ENCODE measurements at places on chromosomes 6 and 20.

- DNase-seq, result no peak
Measured at GRCh38 chr6:110255211-110255750, 75.1 kb downstream of the CDC40 start.

- no peak for DNase-seq
Measured at GRCh38 chr6:149445095-149445466, 39.7 kb downstream of the ZC3H12D start.

DNA sequence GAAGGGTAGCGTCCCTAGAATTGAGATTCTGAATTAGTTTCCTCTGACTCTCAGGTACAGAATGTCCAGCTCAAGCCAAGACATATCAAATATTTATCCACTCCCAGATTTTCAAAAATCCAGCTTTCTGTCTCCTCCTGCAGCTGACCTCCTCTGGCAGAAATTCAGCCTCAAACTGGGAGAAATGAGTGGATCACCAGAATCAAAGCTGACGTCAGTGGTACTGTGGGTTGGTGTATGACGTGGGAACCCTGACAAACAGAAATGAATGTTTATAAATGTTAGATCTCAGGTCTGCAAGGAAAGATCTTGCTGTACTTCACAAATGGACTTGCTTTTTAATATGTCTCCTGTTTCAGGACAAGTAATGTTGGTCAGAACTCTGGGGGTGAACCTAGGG lies 595.0 kb downstream of the PTPRT start:
- DNase-seq, result no peak

DNA sequence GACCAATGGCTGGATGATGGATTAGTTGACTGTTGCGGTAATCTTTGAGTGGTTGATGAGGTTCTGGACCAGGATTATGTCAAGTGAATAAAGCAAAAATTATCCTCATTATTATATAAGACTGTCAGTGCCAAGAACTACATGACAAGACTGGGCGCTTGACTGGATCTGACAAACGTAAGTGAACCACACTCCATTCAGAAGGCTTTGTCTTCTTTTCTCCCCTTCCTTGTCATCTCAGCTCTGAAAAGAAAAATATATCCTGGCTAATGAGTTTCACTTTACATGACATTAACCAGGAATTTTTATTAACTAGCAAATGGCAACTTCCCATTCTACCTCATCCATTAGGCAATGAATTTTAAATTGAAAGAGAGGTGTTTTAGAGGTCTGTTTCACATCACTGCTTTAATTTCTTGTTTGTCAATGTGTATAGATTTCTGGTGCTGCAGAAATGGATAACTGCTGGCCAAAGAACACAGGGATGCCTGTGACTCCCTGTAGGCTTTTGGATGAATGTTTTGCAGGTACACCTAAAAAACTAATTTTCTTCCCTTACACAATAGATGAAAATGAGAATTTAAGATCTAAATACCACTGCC lies 150.1 kb downstream of the ELOVL4 start:
- DNase-seq, result no peak

GRCh38 chr6:21633511-21634109 lies 40.1 kb downstream of the SOX4 start:
- no peak for DNase-seq

DNA sequence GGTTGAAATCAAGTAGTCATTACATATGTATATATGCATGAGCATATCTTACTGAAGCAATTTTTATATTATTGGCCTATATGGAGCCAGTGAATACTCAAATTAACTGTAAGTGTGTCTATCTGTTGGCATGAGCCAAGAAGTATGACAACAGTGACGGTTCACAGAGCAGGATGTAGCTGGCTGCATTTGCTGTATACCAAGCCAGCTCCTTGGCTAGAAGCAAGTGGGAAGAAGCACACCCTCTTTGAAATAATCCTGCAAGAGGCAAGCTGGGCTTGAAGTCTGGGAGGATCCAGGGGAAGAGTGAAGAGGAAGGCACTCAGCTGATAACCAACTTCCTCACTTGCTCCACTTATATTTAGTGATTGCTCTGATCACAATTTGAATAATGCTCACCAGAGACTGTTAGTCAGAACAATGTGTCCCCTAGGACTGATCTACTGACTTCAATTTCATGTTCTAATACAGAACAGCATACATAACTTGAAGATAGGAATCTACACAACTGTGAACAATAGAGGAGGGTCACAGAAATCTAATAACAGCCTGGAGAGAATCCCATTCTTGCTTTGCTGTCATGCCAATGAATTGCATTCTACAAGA lies 497.3 kb downstream of the PRKN start:
- DNase-seq, result no peak

- DNase-seq, result no peak
Measured at GRCh38 chr6:14174226-14174625, 56.7 kb downstream of the CD83 start.

GRCh38 chr20:40702504-40702903 lies 13.5 kb upstream of the MAFB start:
- no peak for DNase-seq

- DNase-seq, result no peak
Measured at GRCh38 chr6:36386495-36387439, 702 bp downstream of the ETV7 start.

DNA sequence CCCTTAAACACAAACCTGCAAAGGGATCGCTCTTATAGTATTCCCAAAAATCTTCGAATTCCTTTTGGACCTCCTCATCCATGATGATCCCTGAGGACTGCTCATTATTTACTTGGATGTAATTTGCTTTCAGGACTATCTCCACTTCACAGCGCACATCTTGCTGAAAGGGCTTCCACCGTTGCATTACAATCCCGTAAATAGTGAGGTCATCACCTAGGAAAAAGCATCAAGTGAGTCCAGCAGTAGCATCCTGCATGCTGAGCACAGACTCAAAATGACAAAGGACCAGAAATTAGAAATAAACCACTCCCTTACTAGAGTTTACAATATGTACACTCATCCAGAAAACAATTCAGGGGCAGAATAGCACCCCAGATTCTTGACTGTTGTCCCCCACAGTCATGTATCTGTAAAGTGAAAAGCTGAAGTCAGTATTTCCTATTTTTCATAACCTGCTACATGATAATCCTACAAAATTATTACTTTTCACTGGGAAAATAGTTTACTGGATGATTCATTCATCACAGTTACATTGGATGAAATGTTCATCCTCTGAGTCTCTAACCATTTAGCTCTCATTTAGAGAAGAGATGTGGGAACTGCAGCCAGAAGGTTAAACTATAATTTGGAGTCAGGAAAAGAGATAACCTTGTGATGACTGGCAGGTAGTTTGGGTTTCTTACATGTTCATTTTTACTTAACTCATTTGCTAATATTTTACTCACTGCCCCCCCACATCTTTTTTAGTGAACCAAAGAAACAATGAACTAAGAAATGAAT lies 17.2 kb downstream of the MCM9 start:
- no peak for DNase-seq

DNA sequence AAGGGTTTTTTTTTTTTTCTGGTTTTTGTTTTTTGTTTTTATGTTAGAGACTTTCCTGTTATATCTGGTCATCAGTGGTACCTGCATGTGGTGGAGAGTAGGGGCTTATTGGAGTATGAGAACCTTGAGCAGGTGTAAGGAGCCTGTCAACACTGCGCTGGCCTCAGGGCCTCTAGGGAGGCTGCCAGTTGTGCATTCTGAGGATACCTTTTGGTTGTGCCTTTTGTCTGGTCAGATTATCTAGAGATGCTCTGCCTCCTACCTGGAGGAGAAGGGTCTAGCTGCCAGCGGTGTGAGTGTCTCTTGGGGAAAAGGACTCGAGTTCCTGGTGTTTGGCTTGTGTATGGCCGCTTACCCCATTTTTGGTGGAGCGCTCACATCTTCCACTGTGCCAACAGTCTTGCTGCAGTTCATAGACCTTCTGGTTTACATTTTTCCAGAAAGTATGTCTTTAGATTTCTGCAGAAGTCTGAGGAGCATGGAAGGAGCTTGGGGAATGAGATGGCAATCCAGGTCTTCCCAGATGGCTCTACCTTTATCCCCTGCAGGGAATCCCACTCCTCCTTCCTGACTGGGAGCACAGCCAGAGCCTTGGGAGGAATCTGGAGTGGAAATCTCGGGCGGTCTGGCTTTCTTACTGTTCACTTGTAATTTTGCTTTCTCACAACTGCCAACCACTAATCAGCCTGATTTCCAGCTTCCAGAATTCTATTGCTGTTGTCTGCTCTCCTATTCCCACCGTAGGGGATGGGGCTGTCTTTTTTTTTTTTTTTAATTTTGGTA lies 49.9 kb downstream of the PTPN1 start:
- DNase-seq, result no peak

All from stimulated activated CD8-positive, alpha-beta memory T cell treated with anti-CD3 and anti-CD28 coated beads, Interleukin-7, amount 100 ng/mL, for 1 hour (primary cell).